HuH-7 (cell line): ENCODE measurements at places on chromosomes 2 and 18.

DNA sequence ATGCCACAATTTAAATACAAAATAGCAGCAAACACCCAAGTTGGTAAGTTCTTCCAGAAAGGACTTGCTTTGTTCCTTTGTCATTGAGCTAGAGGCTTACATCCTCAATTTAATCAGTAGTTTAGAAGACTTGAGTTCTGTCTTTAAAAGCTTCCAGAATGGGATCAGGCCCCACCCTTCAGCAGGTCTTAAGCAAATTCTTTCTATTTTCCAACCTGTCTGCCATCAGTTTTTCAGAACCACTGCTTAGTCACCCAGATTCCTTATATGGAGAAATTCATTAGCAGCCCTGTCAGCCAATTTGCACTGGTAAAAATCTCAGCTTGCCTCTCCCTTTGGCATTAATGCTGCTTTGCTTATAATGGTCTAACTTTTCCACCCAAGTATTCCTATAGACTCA lies 263.6 kb upstream of the HNMT start:
- DNase-seq: no peak

DNA sequence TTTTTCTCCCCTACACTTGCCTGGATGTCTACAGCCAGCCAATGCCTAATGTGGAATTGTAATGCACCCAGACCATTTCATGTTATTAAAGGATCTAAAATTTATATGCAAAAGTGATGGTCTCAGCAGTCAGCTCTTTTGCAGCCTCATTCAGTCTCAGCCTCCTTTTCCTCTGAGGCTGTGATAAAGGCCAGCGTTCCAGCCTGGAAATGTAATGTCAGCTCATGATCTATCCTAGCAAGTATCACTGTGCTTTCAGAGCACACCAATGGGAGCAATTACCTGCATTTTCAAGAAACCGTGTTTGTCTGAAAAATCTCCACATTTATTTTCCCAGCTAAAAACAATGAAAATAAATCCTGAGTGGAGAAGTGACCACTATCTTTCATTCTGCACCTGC lies 274.6 kb downstream of the CDH20 start:
- DNase-seq: no peak

GRCh38 chr2:147588191-147588590 lies 256.6 kb upstream of the ACVR2A start:
- no peak for DNase-seq

GRCh38 chr2:189534854-189535832 lies 45.4 kb downstream of the SLC40A1 start:
- no peak for DNase-seq

DNA sequence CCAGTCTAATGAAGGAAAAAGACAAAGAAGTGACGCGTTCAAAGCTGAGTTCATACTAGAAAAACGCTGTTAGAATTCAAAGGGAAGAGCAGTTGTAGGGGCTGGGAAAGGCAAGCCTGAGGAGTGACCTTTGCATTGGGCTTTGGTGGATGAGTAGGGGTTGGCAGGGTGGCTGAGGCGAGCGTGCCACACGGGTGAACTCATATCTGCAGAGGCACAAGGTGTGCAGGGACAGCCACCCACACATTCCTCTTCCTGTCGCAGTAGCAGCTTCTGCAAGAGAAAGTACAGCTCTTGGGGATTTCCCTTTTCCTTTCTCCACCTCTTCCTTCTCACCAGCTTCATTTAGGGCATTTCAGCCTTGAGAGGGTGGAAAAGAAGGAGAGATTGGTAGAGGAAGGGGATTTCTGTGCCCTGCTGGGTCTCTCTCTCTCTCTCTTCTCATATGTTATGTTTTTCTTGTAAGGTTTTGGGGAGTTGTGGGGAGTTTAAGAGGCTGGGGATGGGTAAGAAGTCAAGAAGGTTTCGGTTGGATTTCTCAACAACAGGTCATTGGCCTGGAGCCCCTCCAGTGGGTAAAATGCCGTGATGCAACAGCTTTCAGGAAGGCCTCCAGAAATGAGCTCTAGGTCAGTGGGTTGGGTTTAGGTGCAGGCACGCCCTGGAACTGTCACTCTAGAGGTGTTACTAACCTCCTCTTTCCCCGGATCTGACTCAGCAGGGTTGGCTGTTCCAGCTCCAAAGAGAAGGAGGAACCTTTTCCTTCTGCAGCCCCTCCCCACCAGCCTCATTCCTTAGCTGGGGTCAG lies 40.1 kb downstream of the ODC1 start:
- DNase-seq: peak; percentile 85

- no peak for DNase-seq
These were observed 95.4 kb upstream of the FN1 start for GRCh38 chr2:215531284-215531683.

GRCh38 chr18:55875371-55875901 lies 287.4 kb upstream of the TCF4 start:
- DNase-seq: no peak

DNA sequence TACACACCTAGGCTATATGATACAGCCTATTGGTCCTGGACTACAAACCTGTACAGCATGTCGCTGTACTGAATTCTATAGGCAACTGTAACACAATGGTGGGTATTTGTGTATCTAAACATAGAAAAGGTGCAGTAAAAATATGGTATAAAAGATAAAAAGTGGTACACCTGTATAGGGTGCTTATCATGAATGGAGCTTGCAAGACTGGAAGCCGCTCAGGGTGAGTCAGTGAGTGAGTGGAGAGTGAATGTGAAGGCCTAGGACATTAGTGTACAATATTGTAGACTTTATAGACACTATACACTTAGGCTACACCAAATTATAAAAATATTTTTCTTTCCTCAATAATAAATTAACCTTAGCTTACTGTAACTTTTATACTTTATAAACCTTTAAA lies 41.8 kb downstream of the RASGRP3 start:
- DNase-seq: no peak

GRCh38 chr2:164972216-164972615 lies 16.9 kb upstream of the SLC38A11 start:
- DNase-seq: no peak

DNA sequence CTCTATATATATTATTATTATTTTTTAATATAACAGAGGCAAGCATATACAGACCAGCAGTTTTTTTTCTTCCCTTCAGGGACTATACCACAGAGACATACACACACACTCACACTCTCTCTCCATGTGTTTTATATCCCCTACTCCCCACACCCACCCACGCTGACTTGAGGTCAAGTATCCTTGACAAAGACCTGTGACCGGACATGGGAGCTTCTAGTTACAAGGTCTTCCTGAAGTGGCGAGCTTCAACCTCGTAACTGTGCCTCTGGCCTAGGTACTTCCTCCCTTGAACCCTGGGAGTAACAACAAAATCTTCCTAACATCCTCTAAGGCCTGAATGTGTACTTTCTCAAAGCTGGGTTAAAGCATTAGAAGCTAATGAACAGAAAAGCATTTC lies 52.5 kb downstream of the POLR1A start:
- no peak for DNase-seq

- DNase-seq: no peak
These were observed 166.0 kb downstream of the LCLAT1 start for GRCh38 chr2:30613001-30613400.

DNA sequence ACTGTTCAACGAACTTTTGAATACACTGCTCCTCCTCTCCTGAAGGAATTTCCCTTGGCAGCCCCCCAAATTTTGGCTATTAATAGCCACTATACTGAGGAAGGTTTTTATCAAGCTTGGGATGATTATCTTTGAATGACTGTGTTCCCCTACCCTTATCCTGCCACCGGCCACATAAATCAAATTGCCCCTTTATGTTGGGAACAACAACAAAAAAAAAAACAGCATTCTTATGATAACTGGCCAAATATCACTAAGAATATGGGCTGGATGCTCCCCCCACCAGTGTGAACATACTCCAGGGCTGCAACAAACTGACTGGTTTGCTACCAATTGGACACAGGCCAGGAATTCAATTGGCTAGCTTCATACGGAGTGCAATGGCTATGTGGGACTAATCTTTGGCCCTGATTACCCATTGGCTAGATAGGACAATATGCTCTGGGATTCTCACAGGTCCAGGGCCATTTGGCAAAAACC lies 20.6 kb downstream of the DUSP11 start:
- no peak for DNase-seq

GRCh38 chr2:105732955-105733607 lies 11.6 kb upstream of the NCK2 start:
- no peak for DNase-seq

DNA sequence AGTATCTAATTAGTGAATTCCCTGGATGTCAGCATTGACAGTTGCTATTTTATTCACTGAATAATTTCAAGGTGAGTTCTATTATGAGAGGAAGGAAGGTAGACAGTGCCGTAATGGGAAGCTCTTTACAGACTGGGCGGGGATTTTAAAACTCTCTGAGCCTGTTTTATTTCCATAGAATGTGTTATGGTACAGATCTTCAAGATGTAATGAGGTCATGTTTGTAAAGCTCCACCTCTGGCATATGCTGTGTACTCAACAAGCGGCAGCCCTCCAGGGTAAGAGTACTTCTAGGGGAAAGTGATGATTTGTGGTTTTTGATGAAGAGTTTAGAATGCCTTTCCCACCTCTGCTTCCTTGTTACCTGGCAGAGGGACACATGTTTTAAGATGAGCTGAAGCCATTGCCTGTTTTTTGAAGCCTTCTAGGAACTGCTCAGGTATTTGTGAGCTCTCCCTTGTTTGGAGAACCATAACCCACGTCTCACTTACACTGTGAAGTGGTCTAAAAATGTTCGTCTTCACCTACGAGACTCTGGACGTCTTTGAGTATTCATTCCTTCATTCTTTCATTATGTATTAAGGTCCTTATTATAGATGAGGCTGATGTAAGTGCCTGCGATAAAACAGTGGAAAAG lies 251.2 kb downstream of the PTGR3 start:
- DNase-seq: no peak
